ENCODE measurements at places on chromosomes 16 and 17. TPM values are rescaled to one million over a fixed set of nuclear protein-coding genes. Genes with fewer than 3 reads are reported as not detected.

DNA sequence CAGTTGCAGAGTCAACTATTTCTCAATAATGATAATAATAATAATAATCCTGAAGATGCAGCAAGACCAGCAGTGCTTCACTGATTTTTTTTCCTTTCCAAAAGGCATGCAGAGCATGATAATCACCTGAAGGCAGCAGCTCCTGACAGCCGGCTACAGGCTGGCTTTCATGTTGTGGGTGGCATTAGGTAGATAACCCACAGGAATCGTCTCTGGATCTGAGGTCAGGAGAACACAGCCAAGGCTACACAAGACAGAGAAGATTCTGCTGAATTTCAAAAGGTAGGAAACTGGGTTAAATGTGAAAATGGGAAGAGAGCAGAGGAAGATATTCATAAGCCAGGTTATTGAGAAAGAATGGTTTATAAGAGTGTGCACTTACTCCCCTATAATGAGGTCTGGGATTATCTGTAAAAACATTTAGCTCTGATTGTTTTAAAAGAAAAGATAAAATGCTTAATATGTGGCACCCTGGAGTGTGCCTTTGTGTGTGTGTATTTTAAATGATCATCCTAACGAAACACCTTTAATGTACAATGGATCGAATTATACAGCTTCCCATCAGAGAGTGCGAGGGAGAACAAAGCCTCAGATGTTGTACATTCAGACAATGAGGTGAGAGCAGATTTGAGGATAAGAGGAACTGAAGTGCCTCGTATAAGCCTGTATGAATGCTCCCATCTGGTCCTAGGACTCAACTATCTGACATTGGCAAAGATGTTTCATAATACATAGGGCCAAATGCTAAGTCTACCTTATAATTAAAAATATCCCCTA is 273.1 kb downstream of the PHKB start:
- H3K36me3 ChIP-seq, result no peaks in the 10 kb centered on the region
- H3K27me3 ChIP-seq, result peaks cover 18% of the 10 kb centered on the region
- no peak overlapping the region for H3K4me3 ChIP-seq
- DNase-seq, result no peak
- peaks cover 22% of the 10 kb centered on the region for H3K4me1 ChIP-seq

DNA sequence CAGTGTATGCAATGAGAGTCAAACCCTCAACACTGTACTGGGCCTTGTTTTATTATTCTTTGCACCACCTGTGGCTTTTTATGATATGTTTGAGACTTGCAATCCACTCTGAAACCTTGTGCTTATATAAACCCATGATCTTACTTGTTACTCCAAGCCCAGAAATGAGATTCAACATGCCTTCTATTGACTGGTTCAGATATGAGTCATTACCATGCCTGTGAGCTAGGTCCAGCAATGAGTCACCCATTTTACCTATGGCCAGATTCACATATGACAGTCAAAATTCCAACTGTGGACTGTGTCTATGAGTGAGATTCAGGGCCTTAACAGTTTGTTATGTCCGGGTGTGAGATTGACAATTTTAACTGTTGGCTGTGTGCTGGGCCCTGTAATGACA is 1846.1 kb downstream of the TP53TG3F start:
- no peak overlapping the region for H3K27ac ChIP-seq
- H3K4me1 ChIP-seq, result no peaks in the 10 kb centered on the region
- no peak for DNase-seq
- H3K36me3 ChIP-seq, result no peaks in the 10 kb centered on the region
- H3K4me3 ChIP-seq, result no peak overlapping the region

GRCh38 chr17:45852535-45853297 is 8.0 kb downstream of the SPPL2C start:
- H3K27me3 ChIP-seq, result peaks cover 24% of the 10 kb centered on the region
- peaks cover 5% of the 10 kb centered on the region for H3K4me1 ChIP-seq
- H3K4me3 ChIP-seq, result no peak overlapping the region
- H3K36me3 ChIP-seq, result no peaks in the 10 kb centered on the region
- no peak overlapping the region for H3K27ac ChIP-seq

- DNase-seq, result no peak
- no peak overlapping the region for H3K4me3 ChIP-seq
Measured at GRCh38 chr17:73427198-73427597, 115.4 kb upstream of the CDC42EP4 start.

Gene PABPN1L
- not detected for total RNA-seq

GRCh38 chr16:64975821-64976220 is 146.0 kb downstream of the CDH11 start:
- H3K27me3 ChIP-seq, result no peaks in the 10 kb centered on the region
- no peak overlapping the region for H3K27ac ChIP-seq
- H3K4me3 ChIP-seq, result no peak overlapping the region
- DNase-seq, result no peak

DNA sequence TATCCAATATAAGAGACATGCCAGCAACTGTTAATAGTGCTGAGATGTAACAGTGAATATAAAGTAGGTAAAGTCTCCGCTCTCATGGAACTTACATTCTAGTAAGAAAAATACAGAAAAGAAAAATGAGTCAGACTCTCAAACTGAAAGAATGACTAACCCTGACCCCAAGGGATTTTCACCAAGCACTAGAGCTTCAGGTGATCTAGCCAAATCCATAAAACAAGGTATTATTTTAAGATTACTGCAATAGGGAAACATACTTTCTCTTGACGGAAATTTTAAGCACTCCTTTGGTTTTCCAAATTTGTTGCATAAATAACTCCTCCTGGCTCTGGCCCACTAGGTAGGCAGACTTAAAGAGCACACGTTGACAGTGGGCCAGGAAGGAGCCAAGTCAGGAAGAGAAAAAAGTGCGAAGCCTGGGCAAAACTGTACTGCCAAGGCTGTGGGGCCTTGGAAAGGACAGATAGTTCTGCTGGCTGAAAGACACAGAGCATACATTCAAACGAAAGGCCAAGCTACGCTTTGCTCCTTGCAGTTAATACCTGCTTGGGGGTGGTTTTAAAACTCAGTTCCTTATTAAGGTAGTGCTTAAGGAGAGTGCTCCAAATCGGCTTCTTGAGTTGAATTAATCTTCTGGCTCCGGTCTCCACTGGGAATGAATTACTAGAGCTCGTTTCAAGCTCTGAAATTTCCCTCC is 1.4 kb downstream of the GOT2 start:
- no peaks in the 10 kb centered on the region for H3K27me3 ChIP-seq
- peak overlapping the region; percentile 88 for H3K27ac ChIP-seq
- H3K36me3 ChIP-seq, result peaks cover 17% of the 10 kb centered on the region
- H3K4me3 ChIP-seq, result peak overlapping the region; percentile 99
